ELR (cell line): ENCODE measurements at places on chromosomes 13 and 19.

GRCh38 chr19:4389511-4390016, 10.8 kb downstream of the SH3GL1 start:
- no peak for DNase-seq

DNA sequence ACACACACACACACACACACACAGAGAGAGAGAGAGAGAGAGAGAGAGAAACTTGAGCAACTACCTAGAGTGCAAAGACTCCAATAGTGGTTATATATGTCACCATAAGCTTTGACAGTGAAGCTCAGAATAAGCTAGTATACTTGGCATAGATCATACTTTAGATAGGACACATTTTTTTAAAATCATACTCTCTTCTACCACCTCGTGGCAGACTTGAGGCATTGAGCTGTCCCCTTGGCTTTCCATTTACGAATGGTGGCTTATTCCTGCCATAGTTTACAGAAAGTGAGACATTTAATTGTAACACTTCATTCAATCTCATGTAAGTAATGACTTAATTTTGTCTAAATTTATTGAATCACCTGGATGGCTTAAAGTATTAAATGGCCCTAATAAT, 108.2 kb downstream of the EDNRB start:
- peak; percentile 51 for DNase-seq

GRCh38 chr19:41426952-41427646, at the start of gene B3GNT8:
Gene B3GNT8 (minus strand): TSS chr19:41427374. CDS start chr19:41426778, 596 bp downstream.
- peak; percentile 64 for DNase-seq

DNA sequence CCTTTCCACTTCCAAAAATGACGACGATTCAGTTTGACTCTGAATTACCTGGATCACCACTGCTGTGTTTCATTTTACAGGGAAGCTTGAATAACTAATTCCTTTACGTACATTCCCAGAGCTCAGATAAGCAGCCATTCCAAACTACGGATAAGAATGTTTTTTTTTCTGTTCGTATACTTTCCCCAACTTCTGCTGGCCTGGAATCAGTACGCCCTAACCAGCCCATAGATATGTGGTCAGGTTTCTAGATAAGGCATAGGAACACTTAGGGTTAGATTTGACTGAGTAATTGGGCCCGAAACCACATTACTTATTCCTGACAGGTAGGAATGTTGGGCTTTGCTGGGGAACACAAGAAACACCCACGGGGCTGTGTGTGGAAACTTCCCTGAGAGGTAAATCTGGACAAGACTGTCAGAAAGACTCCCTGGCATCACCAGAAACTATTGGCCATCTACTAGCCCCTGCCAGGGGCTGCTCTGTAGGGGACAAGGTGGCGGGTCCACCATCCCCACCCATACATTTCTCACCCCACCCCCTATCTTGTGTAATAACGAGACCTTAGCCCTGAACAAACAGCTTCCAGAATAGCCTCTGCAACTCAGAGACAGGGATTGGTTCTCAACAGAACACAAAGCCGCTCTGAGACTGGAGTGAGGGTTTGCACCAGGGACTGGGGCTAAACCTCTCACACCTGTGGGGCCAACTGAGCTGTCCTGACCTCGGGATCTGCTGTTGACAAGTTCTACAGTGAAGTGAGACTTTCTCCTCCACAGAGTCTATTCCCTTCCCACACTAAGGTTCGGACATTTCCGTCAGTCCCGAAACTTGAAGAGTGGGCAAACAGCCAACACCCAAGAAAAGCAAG, 15.6 kb downstream of the RHPN2 start:
- no peak for DNase-seq

DNA sequence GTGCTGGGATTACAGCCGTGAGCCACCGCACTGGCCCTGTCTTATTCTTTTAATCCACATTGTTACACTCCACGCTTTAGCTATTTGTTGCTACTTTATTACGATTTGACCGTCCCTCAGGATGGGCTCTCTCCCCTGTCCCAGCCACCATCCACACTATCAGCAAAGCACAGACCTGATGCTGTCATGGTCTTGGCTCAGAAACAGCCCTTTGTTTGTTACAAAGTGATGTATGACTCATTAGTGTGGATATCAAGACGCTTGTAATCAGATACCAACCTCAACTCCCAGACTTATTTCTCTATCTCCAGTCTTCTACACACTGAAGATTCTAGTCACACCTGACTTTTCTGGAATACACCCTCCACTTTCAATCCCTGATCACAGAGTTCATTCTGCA, 84.6 kb upstream of the FREM2 start:
- peak; percentile 3 for DNase-seq
